Activated CD4-positive, CD25-positive, alpha-beta regulatory T cell treated with anti-CD3 and anti-CD28 coated beads, Interleukin-2, amount 50 U/mL, for 72 hours (primary cell): ENCODE measurements at places on chromosomes 16 and 17.

DNA sequence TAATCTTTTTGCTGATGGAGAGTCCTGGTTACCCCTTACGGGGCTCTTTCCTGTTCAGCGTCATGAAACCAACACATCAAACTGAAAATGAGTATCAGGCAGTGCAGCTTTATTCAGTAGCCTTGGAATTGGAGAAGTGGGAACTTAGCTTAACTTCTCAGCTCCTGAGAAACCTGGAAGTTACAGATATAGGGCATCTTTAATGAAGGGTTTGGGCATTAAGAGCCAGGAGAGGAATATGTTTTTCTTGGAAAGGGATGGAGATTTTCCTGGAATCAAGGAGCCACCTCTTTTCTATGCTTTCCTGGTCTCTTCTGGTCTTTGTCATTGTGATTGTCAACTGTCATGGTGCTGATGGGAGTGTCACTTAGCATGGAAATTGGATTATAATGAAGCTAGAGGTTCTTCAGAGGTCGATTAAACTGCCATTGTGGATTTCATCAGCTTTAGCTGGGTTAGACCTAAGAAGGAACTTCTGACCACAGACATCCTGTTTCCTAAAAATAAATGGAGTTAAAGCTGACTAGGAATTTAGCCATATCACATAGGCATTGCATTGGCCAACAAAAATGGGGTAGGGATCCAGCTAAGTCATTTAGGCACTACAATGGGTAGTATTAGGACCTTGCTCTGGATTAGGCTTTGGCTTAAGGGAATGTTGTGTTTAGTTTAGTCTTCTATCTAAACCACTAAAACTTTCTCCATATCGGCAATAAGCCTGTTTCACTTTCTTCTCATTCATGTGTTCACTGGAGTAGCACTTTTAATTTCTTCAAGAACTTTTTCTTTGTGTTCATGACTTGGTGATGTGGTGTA, 186.4 kb downstream of the BCAS3 start:
- DNase-seq: no peak

GRCh38 chr17:19873346-19873745, 5.6 kb upstream of the ULK2 start:
- no peak for DNase-seq

GRCh38 chr16:69324013-69324531, 6.3 kb downstream of the PDF start:
- DNase-seq: no peak

- no peak for DNase-seq
Observed at GRCh38 chr17:73609758-73610157, 34.5 kb downstream of the SDK2 start.

GRCh38 chr17:43579566-43580140, 33.5 kb upstream of the ETV4 start:
- no peak for DNase-seq

GRCh38 chr16:86896976-86897375, 318.6 kb downstream of the FOXL1 start:
- DNase-seq: no peak

- DNase-seq: no peak
Observed at GRCh38 chr16:58222532-58223316, 24.8 kb upstream of the CSNK2A2 start.

GRCh38 chr17:12987120-12987519, 30.7 kb downstream of the ELAC2 start:
- DNase-seq: no peak

GRCh38 chr17:75406222-75406615, 741 bp upstream of the GRB2 start:
- DNase-seq: no peak

GRCh38 chr17:81518113-81518784, 5.7 kb upstream of the ACTG1 start:
- no peak for DNase-seq

- DNase-seq: no peak
Observed at GRCh38 chr16:46976550-46976949, 3.1 kb upstream of the DNAJA2 start.

DNA sequence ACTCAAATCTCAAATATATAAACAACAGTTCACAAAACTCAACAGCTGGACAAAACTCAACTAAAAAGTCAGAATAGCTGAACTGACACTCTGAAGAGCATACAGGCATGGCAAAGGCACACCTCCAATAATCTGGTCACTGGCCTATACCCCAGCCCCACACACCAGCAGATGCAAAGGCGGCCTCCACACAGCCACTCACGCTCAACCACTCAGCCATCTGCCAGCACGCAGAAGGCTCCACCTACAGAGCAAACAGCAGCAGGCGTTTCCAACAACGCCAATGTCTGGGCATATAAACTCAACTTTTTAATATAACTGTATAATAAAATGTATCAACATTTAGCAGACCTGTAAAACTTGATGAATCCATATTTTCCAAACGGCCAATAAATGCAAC, 17.2 kb downstream of the USP7 start:
- DNase-seq: no peak

GRCh38 chr16:83733301-83733700, 74.5 kb upstream of the HSBP1 start:
- no peak for DNase-seq

DNA sequence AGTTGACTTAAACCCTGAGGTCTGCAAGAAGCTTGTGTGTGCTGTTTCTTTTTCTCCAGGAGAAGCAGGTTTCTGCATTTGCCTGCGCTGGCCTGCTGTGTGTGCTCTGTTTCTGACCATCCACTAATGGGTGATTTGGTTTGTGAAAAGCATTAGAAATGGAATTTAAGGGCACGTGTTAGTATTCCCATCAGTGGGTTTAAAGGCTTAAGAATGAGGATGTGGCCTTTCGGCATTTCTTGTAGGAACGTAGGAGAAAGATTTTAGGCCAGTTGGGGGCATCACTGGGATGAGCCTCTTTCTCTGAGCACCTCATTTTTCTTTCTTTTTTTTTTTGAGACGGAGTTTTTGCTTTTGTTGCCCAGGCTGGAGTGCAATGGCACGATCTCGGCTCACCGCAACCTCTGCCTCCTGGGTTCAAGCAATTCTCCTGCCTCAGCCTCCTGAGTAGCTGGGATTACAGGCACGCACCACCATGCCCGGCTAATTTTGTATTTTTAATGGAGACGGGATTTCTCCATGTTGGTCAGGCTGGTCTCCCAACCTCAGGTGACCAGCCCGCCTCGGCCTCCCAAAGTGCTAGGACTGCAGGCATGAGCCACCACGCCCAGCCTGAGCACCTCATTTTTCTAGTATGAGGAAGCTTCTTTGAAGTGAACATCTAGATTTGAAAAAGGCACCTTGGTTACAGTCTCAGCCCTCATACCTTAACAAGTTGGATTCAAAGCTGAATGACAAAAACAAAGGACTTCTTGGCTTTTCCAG, 110.3 kb downstream of the BANP start:
- DNase-seq: no peak

DNA sequence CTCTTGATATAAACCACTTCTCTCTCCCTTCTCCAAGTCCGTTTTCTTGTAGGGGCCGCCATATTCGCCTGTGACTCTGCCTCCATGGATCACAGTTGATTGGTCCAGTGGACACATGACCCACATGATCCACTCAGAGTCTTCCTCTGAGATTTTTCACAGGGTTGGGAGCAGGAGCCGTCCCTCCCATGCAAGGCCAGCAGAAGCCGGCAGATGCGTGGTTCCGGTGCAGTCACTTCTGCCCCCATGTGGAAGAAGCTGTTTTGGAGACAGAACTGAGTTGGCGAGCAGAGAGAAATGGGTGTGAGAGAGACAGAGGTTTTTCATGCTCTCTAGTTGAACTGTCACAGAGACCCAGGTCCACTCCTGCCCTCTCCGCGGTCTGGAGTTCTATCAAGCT, 83.3 kb downstream of the C16orf95 start:
- DNase-seq: no peak

GRCh38 chr16:25691519-25692091, at the start of gene HS3ST4:
HS3ST4 (plus strand) TSS chr16:25691959.
- no peak for DNase-seq

DNA sequence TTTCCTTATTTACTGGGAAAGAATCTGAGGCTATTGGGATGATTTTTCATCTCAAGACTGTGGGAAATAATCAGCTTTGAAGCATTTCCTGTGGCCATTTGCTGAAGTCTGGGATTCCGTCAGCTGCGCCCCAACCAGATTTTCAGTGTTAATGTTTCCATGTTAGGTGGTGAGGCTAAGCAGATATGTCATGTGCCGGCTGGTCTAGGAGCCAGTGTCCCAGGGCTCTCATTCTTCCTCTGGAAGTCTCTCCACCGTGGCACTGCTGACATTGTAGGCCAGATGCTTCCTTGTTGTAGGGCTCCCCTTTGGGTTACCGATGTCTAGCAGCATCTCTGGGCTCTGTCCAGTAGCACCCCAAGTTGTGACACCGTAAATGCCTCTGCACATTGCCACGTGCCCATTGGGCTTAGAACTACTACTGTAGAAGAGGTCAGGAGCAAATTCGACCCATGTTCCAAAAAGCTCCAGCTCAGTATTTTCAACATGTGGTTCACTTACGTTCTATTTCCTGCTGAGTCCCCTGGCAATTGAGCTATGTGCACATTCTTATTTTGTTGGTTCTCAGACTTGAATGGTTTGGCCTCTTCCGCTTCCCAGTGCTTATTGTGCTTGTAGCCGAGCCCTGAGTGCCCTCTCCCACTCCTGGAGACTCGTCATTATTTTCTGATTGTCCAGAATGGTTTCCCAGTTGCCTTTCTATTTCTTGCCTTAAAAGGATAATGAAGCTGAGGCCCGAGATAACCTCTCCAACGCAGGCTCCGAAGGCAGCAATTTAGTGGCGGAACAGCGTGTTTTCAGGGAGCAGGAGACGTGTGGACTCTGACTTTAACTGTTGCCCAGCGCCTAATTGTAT, 82.2 kb downstream of the SPECC1 start:
- no peak for DNase-seq

GRCh38 chr17:9251273-9251672, 230.0 kb downstream of the NTN1 start:
- DNase-seq: no peak

- no peak for DNase-seq
Observed at GRCh38 chr16:86854058-86854621, 275.8 kb downstream of the FOXL1 start.

DNA sequence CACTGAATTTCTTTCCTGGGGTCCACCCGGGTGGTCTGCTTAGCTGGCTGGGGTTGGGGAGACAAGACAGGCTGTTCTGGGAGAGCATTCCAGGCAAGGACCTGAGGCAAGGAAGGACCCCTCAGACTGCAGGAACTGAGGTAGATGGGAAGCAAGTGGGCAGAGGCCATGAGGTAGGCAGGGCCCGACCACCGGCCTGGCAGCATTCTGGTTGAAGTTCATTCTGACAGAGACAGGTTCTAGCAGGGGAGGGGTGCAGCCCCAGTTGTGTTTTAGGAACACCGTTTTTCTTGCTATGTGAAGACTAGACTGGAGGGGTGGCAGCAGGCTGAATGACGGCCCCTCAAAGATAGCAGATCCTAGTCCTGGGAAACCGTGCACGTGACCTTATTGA, 17.5 kb downstream of the B9D1 start:
- peak; percentile 22 for DNase-seq

DNA sequence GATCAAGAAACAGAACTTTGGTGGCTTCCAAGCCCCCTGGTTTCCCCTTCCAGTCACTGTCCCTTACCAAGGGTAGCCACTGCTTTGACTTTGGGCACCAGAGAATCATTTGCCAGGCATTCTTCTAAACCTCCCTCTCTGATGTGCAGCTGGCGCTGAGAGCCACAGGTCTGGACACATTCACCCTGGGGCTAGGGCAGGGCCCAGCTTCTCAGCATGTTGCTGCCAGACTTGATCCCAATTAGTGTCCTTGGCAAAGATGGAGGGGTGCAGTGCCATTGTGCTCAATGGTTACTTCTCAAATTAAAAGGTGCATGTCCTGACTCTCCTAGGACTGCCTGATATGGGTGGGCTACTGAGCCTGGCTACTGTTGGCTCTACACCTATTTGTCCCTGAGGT, 7.6 kb upstream of the SLC47A2 start:
- DNase-seq: no peak

DNA sequence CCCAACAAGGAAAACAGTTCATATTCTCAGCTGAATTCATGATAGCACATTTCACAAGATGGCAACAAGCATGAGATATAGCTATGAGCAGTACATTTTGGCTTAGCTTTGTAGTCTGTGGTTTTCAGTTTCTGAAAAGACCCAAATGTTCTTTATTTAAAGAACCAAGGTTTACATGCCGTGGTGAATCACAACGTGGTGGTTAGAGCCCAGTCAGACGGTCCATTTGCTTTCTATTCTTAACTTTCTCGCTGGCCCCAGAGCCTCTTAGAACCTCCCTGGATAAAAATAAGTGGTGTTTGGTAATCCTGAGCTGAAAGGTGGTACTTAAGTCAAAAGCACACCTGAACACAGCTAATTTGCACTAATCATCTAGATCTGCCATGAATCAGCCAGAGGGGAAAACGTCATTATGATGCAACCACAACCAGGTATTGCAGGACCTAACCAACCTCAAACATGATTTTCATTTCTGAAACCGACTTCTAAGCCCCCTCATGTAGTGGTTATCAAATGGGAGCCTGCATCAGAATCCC, 18.6 kb upstream of the HAPSTR1 start:
- DNase-seq: no peak

GRCh38 chr16:30569746-30570635, 1.5 kb downstream of the ZNF688 start:
- no peak for DNase-seq

GRCh38 chr16:47311738-47312505, 148.9 kb downstream of the ITFG1 start:
- no peak for DNase-seq

- no peak for DNase-seq
Observed at GRCh38 chr16:23554536-23554935, 2.6 kb downstream of the EARS2 start.

DNA sequence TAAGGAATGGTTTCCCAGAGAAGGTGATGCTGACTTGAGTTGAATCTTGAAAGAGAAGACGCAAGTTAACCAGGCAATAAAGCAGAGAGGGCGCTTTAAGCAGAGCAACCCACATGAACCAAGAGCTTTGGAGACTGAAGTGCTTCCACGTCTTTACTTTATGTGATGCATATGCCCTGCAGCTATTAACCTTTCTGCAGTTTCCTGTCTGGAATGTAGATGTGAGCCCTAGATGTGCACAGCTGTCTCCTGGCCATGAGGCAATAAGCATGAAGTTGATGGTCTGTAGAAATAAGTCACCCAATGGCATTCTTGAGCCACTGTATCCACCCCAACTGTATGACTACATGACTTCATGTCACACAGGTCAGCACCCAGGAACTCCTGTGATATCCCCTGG, 5.7 kb upstream of the CHST4 start:
- DNase-seq: no peak

- no peak for DNase-seq
Observed at GRCh38 chr17:39486242-39486641, 25.0 kb downstream of the CDK12 start.

DNA sequence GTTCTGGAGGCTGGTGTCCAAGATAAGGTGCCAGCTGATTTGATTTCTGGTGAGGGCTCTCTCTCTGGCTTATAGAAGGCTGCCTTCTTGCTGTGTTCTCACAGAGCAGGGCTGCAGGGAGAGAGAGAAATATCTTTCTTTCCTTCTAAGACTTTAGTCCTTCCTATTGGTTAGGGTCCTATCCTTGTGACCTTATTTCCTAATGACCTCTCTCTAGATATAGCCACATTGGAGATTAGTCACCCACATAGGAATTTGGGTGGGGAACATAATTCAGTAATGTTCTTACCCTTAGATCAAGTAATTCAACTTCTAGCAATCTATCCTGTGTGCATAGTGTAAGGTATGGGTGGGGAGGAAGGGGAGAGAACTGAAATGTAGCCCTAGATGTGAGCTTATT, 18.0 kb upstream of the ABCA5 start:
- DNase-seq: no peak
